ENCODE measurements at places on chromosomes 1 and 21.

DNA sequence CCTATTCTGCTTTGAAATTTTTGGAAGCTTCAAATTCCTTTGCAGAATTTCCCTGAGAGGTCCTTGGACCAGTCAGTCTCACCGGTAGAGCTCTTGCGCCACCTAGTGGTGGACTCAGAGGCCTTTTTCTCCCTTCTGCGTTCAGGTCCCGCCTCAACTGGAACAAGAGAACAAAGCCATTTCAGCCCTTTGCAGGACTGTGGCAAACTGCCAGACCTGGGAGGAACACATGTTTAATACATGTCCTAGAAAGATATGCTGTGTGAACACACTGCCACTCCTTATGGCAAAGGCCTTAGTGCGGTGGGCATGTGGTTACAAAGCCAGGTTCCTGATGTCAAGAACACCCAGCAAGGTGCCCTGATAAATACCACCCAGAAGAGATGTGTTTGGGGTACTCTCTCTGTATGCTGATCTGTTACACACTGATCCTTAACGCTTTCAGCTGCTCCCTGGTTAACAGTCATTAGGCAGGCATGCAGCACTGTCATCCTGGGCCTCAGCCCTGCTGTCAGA lies 82.2 kb upstream of the SSX2IP start:
- peak; percentile 57 for DNase-seq

DNA sequence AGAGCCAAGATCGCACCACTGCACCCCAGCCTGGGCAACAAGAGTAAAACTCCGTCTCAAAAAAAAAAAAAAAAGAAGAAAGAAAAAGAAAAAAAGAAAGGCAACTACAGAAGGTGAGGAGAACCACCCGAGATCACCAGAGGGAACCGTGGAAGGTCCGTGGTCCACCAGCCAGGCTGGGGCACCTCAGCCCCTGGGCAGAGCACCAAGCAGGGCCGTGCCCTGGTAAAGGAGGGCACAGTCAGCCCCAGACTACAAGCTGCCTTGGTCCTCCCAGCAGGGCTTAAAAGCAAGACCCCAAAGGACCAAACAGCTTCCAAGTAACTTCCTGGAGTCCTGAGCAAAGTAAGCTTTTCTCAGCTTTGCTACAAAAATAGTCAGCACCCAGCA lies 8.8 kb upstream of the SAMD11 start:
- DNase-seq = no peak

DNA sequence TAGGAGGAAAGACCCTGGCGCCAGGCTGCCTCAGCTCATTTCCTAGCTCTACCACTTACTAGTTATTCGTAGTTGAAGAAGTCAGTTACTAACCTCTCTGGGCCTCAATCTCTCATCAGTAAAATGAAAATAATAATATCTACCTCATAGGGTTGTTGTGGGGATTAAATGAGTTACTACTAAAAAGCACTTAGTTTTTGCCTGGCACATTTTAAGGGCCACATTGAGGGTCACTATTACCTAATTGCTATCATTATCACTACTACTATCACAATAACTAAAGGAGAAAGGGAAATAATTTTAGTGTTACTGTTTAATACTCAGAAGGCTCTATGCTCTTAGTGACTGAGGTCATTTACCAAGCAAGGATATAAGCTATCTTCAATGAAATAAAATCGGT lies 25.0 kb downstream of the TRIT1 start:
- DNase-seq = no peak

- DNase-seq = no peak
Observed at GRCh38 chr1:210339500-210339899, 10.8 kb downstream of the HHAT start.

GRCh38 chr1:240350910-240351331 lies 259.2 kb downstream of the FMN2 start:
- no peak for DNase-seq

GRCh38 chr1:157996433-157996832 lies 3.0 kb downstream of the KIRREL1 start:
- no peak for DNase-seq

GRCh38 chr1:45103534-45103933 lies 91.5 kb downstream of the UROD start:
- no peak for DNase-seq

DNA sequence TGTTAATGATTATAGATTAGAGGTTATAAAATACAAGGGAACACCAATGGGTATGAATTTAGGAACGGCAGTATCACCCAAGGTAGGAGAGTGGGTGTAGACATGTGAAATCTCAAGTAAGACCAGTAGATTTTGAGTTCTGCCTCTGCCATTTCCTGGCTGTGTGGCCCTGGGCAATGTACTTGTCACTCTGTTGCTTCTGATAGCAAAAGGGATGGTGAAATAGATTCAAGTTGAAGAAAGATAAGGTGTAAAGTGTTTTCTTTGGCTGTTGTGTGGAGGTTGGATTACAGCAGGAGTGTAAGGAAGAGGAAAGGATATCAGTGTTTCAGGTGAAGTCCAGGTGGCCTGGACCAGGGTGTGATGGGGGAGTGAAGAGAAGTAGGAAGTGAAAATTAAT lies 64.3 kb downstream of the ADSS2 start:
- no peak for DNase-seq

GRCh38 chr1:8660411-8660828 lies 157.0 kb downstream of the RERE start:
- peak; percentile 57 for DNase-seq

DNA sequence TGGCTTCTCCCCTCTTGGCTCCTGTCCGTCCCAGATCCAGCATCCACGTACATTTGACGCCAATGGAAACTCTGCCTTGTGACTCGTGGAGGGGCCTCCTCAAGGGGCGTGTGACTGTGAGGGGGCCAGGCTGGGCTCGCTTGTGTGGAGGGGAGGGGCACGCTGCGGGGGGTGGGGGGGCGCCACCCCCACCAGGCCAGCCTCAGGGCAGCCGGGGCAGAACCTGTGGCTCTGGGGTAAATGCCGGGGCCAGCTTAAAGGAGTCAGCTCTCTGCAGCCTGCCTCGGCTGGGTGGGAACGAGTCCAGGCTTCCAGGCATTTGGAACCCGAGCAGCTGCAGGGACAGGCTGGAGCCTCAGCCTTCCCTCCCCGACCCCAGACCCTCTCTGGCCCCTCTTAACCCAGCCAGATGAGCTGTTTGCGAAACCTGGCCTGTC lies 94.1 kb downstream of the SIK1 start:
- DNase-seq = no peak

DNA sequence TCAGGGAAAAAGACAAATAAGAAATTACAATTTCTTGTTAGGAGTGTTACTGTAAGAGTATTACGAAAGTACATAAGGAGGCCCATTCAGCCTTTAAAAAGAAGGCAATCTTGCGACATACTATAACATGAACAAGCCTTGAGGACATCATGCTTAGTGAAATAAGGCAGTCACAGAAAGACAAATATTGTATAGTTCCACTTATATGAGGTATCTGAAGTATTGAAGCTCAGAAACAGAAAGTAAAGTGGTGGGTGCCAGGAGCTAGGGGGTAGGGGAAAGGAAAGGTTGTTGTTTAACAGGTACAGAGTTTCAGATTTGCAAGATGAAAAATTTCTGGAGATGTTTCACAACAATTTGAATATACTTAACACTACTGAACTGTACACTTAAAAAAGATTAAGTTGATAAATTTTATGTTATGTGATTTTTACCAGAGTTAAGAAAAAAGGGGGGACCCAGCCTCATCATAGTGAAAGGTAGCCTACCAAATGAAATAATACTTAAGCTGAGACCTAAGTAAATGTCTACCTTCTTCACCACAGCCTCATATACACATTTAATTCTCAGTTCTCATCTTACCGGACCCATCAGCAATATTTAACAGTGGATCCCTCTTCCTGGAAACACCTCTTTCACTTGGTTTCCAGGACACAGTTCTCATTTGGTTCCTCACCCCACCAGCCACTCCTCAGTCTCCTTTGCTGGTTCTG lies 19.5 kb downstream of the USP24 start:
- DNase-seq = no peak

DNA sequence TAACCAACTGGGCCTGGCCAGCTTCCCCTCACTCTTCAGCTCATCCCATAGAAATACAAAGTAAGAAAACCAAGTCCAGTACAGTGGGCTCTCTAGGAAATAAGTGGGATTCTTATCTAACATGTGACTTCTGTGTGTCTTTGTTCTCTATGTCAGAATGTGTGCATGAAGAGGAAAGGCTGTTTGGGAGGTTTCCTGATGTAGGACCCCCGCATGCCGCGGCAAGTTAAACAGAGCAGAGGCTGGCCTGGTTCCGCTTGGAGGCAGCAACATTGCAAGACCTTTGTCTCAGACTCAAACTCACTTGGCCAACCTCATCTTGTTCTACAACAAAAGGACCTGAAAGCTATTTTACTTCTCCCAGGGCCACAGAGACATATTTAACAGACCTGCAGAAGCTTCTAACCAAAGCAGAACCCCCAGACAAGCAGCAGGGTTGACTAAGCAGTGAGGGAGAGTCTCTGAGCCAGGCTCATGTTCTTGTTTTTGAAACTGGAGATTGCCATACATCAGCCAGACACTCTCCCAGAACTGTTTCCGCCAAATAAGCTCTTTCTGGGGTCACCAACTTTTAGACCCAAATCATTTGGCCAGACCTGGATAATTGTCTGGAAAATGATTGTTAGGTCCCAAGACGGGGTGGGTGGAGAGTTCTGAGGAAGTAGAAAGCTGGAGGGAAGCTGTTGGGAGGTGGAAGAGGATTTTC lies 6.2 kb downstream of the MTARC2 start:
- no peak for DNase-seq

DNA sequence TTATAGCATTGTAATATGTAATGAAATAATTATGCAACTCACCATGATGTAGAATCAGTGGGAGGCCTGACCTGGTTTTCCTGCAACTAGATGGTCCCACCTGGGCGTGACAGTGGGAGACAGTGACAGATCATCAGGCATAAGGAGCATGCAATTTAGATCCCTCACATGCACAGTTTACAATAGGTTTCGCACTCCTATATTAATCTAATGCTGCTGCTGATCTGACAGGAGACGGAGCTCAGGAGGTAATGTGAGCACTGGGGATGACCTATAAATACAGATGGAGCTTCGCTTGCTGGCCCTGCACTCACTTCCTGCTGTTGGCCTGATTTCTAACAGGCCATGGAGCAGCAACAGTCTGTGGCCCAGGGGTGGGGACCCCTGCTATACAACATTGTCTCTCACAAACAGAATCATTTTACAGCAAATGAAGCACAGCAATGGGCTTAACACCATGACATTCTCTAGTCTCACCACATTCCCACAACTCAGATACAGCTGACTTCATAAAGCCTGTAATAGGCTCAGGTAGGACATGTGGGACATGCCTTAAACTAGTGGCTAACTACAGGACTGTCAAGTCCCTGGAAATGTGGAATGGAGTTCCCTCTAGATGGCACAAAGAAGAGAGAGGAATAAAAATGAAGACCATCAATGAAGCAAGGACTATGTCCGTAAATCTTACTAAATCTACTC lies 40.7 kb upstream of the SLC5A9 start:
- no peak for DNase-seq
